ENCODE measurements at places on chromosomes 4 and X.

GRCh38 chr4:150363721-150364688, 217.9 kb upstream of the MAB21L2 start:
- no peak for DNase-seq

DNA sequence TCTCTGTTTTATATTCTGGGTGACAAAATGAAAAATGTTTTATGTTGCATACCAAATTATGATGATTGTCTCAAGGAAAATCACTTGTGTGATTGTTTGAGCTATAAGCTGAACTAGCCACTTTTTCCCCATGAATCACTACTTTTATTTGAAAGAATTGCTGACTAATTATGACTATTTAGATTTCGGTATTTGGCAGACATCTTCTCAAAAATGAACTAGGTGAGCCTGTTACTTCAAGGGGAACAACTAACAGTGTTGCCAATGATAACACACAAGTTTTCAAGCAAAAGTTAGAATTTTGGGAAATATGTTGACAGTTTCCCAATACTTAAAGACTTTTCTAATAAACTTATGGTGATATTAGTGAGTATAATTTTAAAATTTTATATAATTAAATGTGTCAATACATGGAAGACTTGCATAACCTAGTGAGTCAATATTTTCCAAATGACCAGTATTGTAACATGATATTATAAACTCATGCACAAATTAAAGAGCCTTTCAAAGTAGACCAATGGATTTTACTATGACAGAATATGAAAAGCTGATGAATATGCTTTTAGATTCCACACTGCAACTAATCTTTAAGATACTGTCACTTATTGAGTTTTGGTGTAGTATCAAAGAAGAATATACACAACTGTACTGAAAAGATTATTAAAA, 187.7 kb upstream of the GATB start:
- no peak for DNase-seq

DNA sequence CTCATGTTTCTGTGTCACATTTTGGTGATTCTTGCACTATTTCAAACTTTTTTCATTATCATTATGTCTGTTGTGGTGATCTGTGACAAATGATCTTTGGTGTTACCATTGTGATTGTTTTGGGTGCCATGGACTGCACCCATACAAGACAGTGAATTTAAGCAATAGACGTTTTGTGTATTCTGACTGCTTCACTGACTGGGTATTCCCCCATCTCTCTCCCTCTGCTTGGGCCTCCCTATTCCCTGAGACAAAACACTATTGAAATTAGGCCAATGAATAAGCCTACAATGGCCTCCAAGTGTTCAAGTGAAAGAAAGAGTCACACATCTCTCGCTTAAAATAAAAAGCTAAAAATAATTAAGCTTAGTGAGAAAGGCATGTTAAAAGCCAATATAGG, 60.2 kb downstream of the BANK1 start:
- DNase-seq: no peak

DNA sequence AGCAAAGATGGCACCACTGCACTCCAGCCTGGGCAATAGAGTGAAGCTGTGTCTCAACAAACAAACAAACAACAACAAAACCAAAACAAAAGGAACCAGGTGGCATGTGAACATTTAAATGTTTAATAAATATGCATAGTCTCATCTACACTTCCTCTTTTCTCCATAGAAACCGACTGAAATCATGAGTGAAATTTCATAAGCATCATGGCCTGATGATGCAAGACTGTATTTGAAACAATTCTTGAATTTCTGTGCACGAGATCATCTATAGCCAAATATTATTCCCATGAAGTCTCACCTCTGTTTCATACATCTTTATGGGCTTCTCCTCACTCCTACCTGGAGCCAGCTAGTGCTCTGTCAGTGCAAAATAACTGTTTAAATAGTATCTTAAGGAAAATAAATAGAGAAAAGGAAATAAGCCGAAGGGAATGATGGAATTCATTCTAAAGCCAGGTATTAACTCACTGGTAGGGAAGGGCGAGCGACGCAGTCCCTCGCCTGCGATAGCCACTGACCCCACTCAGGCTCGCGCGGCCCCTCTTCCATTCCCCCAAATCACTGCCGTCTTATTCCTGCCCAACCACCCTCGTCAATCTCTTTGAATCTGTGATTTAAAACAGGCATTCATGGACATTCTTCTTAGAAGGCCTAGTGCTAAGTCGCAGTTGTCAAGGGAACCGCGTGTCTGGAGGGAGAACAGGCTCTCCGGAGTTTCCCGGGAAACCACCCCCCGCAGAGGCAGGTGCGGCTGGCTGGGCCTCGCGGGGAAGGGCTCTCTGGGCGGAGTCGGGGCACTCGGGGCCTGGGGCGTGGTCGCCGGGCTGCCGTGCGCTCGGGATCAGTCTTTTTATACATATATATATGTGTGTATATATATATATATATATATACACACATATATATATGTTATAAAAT, 52.4 kb upstream of the TRIM2 start:
- peak; percentile 2 for DNase-seq

- no peak for DNase-seq
Measured at GRCh38 chrX:20309806-20310205, 43.1 kb upstream of the RPS6KA3 start.

GRCh38 chrX:43016021-43016420, 238.1 kb upstream of the PPP1R2C start:
- DNase-seq: no peak

DNA sequence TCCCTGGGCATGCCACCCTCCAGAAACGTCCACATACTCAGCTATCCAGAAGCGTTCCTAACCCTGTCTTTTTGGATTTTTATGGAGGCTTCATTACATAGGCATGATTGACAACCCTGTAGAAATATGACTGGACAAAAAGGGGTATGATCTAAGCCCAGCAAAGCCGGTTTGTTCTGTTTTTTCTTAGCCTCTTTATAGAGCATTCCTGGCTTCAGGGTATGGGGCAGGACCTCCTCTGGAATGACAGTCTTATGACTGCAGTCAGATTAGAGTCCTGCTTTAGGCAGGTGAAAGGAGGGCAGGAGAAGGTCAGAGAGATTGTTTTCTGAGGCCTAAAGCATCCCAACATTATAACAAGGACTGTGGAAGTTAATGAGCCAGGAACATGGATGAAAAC, 137.4 kb downstream of the DCLK2 start:
- no peak for DNase-seq

DNA sequence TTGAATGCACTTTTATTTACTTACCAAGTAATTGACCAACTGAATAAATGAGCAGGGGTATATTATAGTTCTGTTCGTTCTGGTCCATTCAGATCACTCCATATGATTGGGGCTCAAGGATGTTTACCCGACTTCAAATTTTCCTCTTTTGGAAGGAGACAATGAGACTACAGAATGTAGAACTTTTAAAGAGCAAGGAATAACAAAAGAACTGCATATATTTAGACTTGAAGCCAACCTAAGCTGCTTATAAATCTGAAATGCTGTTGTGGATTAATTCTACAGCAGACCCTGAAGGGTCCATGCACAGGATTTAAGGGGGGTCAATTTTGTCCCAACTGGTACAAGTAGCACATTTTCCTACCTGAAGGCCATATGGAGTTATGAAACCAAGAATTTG, 610.8 kb downstream of the RAB28 start:
- DNase-seq: no peak

DNA sequence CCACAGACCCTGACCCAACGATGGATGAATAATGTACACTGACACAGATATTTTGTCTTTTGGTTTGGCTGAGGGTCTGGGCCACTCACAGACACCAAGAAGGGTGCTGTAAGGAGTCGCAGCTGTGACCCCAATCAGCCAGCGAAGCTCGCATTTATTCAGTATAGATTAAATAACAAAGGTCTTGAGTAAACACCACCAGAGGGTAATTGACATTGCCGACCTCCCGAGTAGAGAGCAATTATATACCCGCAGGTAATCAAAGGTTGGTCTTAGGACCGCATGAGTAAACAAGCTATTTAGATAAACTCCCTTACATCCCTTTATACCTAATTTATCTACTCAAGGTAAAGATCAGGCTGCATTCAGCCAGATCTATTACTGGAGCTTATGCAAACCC, 297.1 kb downstream of the ADAM29 start:
- DNase-seq: no peak

- no peak for DNase-seq
Measured at GRCh38 chr4:726838-727237, 21.2 kb downstream of the PCGF3 start.

- DNase-seq: no peak
Measured at GRCh38 chrX:134443020-134443419, 16.9 kb upstream of the HPRT1 start.

- DNase-seq: no peak
Measured at GRCh38 chr4:98203332-98204235, 57.6 kb upstream of the RAP1GDS1 start.

GRCh38 chr4:112897543-112897942, 151.9 kb upstream of the ANK2 start:
- DNase-seq: no peak

GRCh38 chr4:52837716-52838558, 24.2 kb upstream of the RASL11B start:
- no peak for DNase-seq

DNA sequence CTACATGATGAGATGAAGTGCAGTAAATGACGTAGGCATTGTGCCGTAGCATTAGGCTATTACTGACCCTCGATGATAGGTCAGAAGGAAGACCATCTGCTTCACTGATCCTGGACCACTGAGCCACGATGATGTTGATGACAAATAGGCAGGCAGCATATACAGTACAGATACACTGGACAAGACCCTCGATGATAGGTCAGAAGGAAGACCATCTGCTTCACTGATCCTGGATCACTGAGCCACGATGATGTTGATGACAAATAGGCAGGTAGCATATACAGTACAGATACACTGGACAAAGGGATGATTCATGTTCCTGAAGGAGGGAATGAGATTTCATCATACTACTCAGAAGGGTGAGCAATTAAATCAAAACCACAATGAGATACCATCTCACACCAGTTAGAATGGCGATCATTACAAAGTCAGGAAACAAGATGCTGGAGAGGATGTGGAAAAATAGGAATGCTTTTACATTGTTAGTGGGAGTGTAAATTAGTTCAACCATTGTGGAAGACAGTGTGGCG, 50.9 kb downstream of the BEND4 start:
- DNase-seq: no peak

DNA sequence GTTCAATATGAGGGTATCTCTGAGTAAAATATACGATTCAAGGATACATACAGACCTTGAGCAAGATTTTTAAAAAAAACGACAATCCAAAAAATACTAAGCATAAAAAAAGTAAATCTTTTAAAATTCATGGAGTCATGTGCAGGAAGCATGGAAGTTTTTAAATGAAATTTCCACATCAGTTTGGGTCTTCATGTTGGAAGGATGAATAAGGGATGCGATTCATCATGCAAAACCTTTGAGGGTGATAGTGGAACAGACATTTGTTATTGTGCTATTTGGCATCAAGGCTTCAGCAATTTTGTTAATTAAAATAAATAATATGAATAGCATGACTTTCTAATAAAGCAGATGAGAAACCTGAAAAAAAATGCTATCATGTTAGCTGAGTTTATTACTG, 815.0 kb upstream of the PCDH10 start:
- DNase-seq: no peak

GRCh38 chrX:85112293-85112692, 108.6 kb downstream of the APOOL start:
- DNase-seq: no peak

DNA sequence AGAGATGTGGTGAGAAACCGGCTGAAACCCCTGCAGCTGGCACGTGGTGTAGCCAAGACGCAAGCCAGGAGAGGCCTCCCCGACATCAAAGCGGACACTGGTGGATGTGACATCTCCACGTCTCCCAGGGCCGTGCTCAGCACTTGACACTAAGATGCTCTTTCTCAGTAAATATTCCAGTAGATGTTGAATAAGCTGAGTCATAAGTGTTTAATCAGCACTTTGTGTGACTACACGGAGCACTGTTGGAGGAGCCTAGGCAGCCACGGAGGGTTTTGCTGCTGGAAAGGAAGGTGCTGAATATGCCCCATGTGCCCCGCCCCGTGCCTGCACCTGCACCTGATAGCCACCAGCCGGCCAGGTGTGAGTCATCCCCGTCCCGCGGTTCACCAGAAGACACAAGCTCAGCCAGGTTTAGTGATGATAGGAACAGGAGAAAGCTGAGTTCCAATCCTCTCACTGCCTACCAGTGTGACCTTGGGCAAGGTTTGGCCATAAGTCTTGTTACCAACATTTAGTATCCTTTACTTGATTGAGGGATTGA, 29.0 kb upstream of the C4orf50 start:
- no peak for DNase-seq

- DNase-seq: no peak
Measured at GRCh38 chr4:39635023-39635422, 3.6 kb downstream of the SMIM14 start.

GRCh38 chrX:12758291-12758690, 32.9 kb upstream of the PRPS2 start:
- DNase-seq: no peak

Data from NCI-H2081 treated with DMSO at 0.1 percent for 48 hours (cell line).